ENCODE measurements at places on chromosomes 3 and 15. TPM values are rescaled to one million over a fixed set of nuclear protein-coding genes. Genes with fewer than 3 reads are reported as not detected.
A peak's percentile ranks its signal among the peaks of the same experiment; 100 is the strongest.

Gene REC114
- total RNA-seq, result not detected

DNA sequence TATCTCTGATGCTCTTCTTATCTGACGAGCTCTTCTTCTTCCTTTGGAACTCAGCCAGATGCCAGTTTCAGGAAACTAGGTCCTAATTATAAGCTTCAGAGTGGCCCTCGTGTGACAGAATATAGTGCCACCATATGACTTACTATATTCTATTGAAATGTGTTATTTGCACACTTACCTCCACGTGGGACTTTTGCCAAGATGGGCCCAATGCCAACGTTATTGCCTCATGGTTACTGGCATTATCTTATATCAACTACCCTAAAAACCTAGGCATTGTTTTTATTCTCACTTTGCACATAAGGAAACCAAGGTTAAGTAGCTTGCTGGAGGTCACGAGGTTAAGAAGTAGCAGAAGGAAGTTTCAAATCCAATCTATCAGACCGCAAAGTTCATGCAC lies 71.3 kb upstream of the SLCO3A1 start:
- no peaks in the 10 kb centered on the region for H3K4me1 ChIP-seq
- peaks cover 6% of the 10 kb centered on the region for H3K27me3 ChIP-seq
- DNase-seq, result no peak
- no peaks in the 10 kb centered on the region for H3K36me3 ChIP-seq
- H3K27ac ChIP-seq, result no peak overlapping the region
- no peak overlapping the region for H3K4me3 ChIP-seq

DNA sequence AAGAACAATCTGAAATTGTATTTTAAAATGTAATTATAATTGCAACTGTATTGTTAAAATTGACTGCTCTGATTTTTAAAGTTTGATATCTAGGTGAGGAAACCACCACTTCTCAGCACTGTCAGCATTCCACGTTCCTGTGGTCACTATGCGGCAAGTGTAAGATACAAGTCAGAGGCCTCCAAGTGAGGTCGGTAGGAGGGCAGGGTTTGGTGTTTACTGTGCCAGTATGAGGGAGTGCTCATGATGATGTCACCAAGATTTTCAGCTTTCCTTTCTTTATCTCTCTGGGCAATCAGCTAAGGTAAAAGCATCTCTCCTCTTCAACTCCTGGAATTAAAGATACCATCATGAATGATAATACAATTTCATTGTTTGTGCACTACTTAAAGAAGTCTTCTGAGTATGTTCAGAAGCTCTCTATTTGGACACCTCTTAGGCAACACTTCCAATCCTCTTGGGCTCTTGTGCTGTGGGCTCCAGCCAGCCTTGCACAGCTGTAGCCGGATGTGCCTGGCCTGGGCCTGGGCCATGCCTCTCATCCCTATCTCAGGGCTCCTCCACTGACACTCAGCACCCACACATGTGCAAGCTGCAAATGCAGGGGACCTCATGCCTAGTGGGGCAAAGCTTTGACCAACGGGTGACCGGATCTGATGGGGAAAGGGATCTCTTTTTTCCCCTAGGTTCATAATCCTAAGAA lies 42.9 kb downstream of the CCR3 start:
- H3K27me3 ChIP-seq, result peaks cover 2% of the 10 kb centered on the region
- H3K4me3 ChIP-seq, result peak overlapping the region; percentile 53
- H3K27ac ChIP-seq, result peak overlapping the region; percentile 76
- peak; percentile 84 for DNase-seq

DNA sequence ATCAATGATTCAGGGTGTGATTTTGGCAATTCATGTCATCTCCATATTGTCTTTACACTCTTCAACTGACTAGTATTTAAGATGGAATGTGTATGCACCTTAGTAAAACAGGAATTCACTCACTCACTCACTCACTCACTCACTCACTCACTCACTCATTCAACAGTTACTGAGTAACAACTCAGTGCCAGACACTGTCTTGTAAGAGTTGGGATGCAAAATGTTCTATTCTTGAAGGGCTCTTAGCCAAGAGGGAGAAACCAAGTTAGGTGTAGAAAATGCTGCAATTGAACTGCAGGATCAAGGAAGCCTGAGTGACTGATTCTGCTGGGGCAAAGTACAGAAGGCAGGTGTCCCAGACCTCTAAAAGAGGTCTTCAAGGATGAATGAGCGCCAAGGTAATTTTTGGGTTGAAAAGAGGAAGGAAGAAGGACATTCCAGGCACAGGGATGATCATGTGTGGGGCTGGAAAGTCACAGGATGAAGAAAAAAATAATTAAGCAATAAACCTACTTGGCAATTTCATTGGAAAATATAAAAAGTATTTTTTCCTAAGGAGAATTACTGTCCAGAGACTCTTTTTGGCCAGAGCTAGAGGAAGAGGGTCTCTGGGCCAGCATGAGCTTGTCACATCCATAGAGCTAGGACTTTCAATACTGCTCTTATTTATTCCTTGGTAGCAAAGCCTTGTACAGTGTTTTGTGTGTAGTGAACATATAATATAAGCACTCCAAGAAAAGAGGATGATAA lies 58.9 kb upstream of the ETV5 start:
- H3K36me3 ChIP-seq, result no peaks in the 10 kb centered on the region
- H3K27me3 ChIP-seq, result peaks cover 31% of the 10 kb centered on the region
- no peak overlapping the region for H3K4me3 ChIP-seq
- DNase-seq, result no peak

GRCh38 chr15:80673561-80674244 lies 21.4 kb upstream of the ABHD17C start:
- H3K27me3 ChIP-seq, result peaks cover 17% of the 10 kb centered on the region
- H3K4me1 ChIP-seq, result no peaks in the 10 kb centered on the region
- H3K36me3 ChIP-seq, result no peaks in the 10 kb centered on the region

GRCh38 chr3:63042833-63043232 lies 167.6 kb upstream of the CADPS start:
- no peak overlapping the region for H3K4me3 ChIP-seq
- DNase-seq, result no peak
- no peak overlapping the region for H3K27ac ChIP-seq
- no peaks in the 10 kb centered on the region for H3K36me3 ChIP-seq

DNA sequence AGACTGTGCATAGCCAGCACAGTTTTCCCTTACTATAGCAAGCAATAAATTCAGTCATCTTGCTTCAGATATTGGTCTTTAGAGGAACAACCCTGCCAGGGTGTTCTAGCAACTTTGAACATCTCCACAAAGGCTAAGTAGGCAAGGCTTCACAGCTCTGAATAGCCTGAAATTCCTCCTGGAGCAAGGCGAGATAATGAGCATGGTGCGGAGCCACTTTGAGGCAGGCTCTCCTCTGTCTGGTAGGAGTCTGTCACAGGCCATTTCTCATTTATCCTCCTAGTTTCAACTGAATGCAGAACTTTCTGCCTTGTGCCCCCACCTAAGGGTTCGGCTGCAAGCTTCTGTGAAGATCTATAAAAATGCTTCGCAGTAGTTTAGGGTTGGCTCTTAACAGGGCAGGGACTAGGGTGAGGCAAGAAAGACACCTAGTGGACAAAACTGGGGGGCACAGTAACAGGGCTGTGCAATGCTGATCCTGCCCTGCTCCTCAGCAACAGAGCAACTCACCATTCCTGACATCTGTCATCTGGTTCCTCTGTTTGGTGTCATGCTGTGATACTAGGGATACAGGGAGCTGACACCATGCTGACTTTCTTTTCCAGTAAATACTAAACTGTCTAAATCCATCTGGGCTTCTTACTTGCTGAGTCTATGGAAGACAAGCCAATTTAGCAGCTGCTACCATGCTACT lies 16.6 kb upstream of the EHHADH start:
- no peaks in the 10 kb centered on the region for H3K4me1 ChIP-seq
- DNase-seq, result no peak
- no peak overlapping the region for H3K27ac ChIP-seq

Measured in activated CD4-positive, alpha-beta T cell treated with anti-CD3 and anti-CD28 coated beads, Interleukin-2, amount 10 ng/mL, durations not matched to agents 24 days and 14 days (primary cell).